Foreskin keratinocyte (primary cell): ENCODE measurements at places on chromosomes 5 and 9.
A peak's percentile ranks its signal among the peaks of the same experiment; 100 is the strongest.

GRCh38 chr9:36325081-36325828 lies 67.0 kb upstream of the GNE start:
- DNase-seq, result no peak

DNA sequence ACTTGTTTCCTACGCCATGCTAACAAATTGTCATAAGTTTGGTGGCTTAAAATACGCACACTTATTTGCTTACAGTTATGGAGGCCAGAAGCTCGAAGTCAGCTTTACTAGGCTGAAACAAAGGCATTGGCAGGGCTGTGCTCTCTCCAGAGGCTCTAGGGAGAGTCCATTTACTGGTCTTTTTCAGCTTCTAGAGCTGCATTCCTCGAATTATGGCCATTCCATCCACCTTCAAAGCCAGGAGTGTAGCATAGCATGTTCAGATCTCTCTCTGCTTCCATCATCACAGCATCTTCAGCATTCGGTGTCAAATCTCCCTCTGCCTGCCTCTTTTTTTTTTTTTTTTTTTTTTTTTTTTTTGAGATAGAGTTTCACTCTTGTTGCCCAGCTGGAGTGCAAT lies 670.2 kb downstream of the ACTL7B start:
- DNase-seq, result no peak

DNA sequence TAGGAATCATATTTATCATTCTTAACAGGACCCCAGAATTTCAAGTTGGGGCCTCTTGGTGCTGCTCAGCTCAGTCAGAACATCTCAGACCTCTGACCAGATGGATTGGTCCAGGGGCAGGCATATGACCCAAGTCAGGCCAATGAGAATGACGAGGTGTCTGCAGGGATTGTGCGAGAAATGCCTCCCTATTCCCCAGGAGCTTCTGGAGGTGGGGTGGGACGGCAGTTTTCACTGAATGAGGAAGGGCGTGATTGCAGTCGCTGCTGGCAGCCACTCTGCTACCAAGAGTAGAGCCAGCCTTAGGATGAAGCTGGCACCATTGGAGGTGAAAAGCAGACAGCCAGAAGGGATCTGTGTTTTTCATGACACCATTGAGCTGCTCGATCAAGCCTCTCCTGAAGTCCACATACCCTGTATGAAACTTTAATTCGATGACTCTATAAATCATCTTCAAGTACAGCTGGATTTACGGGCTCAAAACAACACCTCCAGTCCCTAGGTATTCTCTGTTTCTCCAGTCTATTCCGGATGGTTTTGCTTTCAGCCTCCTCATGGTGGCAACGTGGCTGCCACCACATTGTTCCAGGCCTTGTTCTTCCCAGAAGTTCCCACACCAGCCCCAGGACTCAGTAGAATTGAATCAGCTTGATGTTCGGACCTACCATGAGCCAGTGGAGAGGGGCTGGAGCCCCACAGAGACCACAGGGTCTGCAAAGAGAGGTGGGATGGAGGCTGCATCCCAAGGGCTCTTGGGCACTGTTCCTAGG lies 70.2 kb upstream of the ADAMTS2 start:
- no peak for DNase-seq

GRCh38 chr5:131405674-131406073 lies 141.8 kb downstream of the CDC42SE2 start:
- DNase-seq, result no peak

GRCh38 chr9:127915801-127916719 lies 781 bp downstream of the ST6GALNAC4 start:
- no peak for DNase-seq

DNA sequence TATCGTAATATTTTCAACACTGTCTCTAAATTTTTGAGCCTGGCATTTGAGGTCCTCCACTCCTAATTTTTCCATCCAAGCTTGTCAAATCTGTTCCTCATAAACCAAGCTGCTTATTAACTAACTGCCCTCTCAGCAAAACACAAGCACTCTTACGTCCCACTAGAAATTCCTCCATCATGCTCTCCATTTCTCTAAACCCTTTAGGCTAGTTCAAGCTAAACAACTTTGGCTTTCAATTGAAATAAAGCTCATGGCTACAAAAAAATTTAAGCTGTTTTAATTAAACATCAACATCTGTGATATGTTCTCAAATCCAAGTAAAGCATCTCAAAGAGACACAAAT lies 45.7 kb downstream of the RNF145 start:
- DNase-seq, result no peak

DNA sequence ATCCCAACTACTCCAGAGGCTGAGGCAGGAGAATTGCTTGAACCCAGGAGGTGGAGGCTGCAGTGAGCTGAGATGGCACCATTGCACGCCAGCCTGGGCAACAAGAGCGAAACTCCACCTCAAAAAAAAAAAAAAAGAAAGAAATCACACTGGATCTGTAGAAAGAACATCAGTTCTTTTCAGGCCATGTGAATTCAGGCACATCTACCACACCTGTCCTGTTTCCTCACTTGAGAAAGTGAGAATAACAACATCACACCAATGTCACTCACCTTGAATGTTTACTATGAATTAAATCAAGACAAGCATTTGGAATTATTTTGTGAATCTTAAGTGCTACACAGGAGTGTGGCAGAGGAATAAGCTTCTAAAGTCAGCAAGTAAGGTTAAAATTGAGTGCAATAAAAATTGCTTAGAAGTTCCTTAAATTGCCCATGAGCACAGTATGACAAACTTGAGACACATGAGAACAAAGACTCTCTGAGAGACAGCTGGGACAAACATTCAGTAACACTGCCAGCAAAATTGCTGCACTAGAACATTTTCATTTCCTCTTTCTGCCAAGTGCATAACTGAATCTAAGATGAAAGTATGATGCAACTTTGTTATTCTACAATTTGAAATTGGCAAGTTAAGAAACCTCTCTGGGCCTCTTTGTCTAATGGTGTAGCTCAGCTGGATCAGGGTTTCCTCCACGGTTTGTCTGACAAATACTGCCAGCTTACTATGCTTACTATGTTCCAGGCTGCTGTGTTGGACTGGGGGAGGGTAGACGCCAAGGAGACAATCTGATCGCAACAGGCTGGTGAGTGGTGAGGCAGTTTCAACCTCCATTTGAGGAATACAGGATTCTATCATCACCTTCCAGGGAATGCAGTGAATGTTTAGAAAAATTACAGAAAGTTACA lies 1.9 kb upstream of the RIC1 start:
- DNase-seq, result peak; percentile 23

DNA sequence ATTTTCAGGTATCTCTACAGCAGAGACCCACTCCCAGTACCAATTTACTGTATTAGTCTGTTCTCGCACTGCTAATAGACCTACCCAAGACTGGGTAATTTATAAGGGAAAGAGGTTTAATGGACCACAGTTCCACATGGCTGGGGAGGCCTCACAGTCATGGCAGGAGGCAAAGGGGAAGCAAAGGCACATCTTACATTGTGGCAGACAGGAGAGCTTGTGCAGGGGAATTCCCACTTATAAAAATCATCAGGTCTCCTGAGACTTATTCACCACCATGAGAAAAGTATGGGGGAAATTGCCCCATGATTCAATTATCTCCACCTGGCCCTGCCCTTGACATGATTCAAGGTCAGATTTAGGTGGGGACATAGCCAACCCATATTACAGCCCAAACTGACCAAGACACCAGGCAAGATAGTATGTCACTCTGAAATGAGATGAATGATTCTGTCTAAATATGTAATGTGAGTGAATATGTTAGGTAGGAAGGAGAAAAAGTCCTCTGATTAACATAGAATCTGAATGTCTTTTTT lies 182.5 kb upstream of the CDH12 start:
- DNase-seq, result no peak

DNA sequence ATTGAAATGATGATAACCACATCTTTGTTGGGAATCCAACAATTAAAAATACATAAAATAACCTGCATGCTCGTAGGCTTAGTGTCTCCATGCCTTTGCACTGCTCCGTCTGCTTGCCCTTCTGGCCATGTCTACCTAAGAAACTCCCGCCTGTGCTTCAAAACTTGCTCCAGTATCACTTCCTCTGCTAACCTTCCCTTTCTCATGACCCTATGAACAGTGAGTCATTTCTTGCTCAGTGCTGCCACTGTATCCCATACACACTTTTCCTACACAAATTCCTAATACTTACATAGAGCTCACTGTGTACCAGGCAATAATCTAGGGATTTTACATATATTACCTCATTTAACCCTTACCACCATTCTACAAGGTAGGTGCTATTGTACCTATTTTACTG lies 33.5 kb downstream of the TMEM245 start:
- no peak for DNase-seq

DNA sequence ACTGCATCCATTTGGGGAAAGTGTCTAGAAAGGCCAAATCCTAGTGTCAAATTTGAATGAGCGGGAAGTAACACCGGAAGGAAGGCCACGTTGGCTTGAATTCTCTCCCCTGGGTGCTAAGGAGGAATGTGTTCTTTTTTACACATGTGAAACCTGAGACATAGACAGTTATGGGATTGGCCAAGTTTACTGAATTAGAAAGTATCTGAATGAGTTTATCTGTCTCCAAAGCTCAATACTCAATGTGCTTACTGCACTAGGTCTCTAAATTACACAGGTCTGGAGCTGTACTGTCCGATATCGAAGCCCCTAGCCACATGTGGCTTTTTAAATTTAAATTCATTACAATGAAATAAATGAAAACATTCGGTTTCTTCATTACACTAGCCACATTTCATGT lies 6.0 kb downstream of the DMRT1 start:
- no peak for DNase-seq

- no peak for DNase-seq
Measured at GRCh38 chr9:81395676-81396054, 293.7 kb downstream of the TLE1 start.

- DNase-seq, result no peak
Measured at GRCh38 chr5:95973793-95974325, 12.2 kb upstream of the ELL2 start.

GRCh38 chr9:107816561-107817021 lies 327.0 kb upstream of the KLF4 start:
- DNase-seq, result no peak

DNA sequence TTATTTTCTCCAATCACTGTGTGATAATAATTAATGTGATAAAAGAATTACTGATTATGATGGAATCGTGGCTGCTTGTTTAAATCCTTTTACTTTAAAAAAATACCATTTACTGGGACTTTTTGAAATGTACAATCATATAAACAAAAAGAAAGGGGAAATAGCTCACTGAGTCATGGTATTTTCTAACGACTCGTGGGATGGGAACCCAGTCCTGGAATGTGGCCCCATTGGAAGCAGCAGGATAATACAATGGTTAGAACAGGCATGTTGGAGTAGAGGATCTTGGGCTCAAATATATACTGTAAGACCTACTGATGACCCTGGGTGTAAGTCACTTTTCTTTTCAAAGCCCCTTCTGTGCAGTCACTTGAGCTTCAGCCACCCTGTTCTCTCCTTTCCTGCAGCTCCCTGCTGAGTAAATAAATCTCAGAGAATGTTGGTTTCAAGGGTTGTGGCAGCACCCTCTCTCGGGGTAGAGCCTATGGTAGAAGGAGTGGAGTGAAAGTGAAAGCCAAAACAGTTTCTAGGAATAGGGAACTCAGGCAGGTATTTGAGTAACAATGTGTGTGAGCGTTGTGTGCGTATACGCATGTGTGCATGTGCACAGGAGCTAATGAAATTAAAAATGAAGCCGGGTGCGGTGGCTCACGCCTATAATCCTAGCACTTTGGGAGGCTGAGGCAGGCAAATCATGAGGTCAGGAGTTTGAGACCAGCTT lies 40.8 kb upstream of the LARP1 start:
- peak; percentile 16 for DNase-seq

DNA sequence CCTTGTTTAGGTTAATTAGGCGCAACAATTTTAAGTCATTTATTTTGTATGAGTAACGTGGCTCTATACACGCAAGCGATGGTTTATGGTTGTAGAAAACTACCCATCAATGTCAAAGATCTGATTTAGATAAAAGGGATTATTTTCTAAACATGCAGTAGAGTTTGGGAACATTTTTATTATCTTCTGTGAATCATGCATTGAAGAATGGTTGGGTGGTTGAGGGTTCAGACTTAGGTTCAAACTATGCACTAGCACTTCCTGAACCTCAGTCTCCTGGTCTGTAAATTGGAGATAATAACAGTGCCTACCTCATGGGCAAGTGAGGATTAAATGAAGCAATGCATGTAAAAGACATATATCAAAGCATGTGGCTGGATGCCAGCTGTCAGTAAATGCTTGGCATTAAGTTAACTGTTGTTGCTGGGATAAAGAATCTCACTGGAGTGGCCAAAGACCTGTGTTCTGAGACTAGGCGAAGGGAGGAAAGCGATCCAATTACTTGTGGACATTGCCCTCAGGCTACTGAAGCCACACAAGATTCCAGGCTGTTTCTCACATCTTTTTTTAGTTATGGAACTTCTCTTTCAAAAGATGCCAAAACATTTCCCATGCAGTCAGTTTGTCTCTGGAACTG lies 1.1 kb upstream of the OTULINL start:
- no peak for DNase-seq

DNA sequence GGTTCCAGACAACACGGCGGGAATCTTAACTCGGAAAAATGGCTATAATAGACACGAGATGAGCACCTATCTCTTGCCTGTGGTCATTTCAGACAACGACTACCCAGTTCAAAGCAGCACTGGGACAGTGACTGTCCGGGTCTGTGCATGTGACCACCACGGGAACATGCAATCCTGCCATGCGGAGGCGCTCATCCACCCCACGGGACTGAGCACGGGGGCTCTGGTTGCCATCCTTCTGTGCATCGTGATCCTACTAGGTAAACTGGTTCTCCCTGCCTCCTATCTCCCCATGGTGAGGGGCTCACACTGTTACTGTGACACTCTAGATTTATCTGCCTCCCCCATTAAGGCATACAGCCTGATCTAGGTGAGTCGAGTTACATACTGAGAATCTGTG lies 124.2 kb downstream of the CDH6 start:
- DNase-seq, result no peak

- no peak for DNase-seq
Measured at GRCh38 chr9:97962575-97962974, 20.6 kb upstream of the ANP32B start.

GRCh38 chr5:135739383-135739981 lies 95.0 kb upstream of the SLC25A48 start:
- peak; percentile 89 for DNase-seq

GRCh38 chr5:78594610-78595457 lies 53.7 kb downstream of the LHFPL2 start:
- DNase-seq, result peak; percentile 87

DNA sequence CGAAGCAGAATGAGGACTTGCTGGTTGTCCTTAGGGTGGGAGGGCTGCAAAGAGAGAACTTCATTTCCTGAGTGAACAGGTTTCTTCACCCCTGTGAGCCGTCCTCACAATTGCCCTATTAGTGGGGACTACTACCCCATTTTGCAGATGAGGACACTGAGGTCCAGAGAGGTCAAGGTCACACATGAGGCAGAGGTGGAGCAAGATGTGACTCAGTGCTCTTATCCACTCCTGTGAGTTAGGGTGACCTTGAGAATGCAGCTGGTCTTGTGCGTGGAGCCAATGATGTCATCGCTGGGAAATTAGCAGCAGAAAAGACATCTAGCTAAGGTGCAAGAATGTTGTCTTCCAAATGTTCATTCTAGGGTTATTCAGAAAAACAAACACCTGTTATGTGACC lies 26.9 kb downstream of the GPRIN1 start:
- no peak for DNase-seq

GRCh38 chr5:96091874-96092273 lies 130.2 kb upstream of the ELL2 start:
- no peak for DNase-seq
